Upper lobe of left lung (tissue), 6 donors: ENCODE measurements at places on chromosomes 12 and 14. TPM values are rescaled to one million over a fixed set of nuclear protein-coding genes. Genes with fewer than 3 reads are reported as not detected.
A peak's percentile ranks its signal among the peaks of the same experiment; 100 is the strongest.

DNA sequence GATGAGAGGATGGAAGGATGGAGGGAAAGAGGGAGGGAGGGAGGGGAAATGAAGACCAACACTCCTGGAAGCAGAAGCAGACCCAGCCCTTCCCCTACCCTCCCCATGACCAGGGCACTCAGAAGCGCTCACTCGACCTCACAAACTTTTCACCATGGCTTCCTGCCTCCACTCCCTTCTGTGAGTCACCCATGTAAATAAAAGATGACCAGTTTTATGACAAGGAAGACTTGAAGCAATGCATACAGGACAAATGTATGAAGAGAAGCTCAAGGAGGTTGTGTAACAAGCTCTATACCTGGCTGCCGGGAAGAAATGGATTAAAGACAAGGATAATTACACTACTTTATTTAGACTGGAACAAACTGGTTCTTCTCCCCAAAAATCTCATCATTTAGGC is 63.8 kb downstream of the CDC42BPB start:
- H3K27me3 ChIP-seq = no peaks in the 10 kb centered on the region
- H3K36me3 ChIP-seq = peaks cover 77% of the 10 kb centered on the region
- H3K4me1 ChIP-seq = peaks cover 8% of the 10 kb centered on the region
- DNase-seq = no peak

GRCh38 chr12:56336361-56337167 is 2.1 kb upstream of the IL23A start:
- no peak overlapping the region for H3K27ac ChIP-seq
- H3K36me3 ChIP-seq = peaks cover 3% of the 10 kb centered on the region
- no peaks in the 10 kb centered on the region for H3K27me3 ChIP-seq
- no peak overlapping the region for H3K4me3 ChIP-seq

GRCh38 chr12:3600039-3600720 is 109.2 kb downstream of the PRMT8 start:
- no peaks in the 10 kb centered on the region for H3K27me3 ChIP-seq
- H3K4me1 ChIP-seq = peaks cover 5% of the 10 kb centered on the region
- DNase-seq = no peak
- no peak overlapping the region for H3K4me3 ChIP-seq
- H3K36me3 ChIP-seq = no peaks in the 10 kb centered on the region
- H3K27ac ChIP-seq = no peak overlapping the region

Gene EML5
- total RNA-seq = 2.6 TPM

Gene PAX9
- 12.7 TPM for total RNA-seq

DNA sequence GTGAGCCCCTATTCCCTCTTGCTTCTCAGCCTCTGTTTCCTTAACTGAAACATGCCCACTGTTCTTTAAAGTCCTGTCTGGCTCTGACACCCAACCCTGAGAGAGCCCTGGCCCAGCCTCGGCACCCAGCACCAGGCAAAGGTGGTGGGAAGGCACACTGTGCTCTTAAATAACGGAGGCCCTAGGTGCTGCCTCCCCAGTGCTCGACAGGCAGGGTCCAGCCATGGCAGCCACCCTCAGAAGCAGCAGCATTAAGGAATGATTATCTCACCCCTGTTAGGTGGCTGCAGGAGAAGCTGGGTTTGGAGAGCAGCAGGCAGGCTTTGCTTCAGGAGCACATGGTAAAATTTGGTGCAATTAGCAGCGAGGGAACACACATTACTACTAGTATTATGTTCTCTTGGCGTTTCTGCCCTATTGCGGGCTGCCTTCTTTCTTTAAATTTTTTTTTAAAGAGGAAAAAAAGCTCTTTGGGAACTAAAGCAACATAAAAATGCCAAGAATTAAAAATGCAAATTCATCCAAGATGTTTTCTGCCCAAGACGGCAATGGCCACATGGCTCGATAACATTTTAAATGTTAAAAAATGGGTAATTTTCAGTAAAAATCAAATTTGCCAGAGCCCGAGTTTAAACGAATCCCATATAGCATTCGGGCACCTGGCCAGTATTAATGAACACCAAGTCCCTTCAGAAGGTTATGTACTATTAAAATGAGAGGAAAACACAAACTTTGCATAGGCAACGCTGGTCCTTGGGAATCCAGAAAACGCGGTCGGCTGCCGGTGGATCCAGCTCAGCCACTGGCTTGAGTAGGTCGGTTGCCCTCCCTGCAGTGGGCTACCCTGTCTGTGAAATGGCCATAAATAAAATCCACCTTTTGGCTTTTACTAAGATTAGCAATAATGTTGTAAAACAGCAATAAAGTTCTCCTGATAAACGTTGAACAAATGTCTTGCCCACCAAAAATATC is 152.2 kb downstream of the BCL11B start:
- H3K27me3 ChIP-seq = no peaks in the 10 kb centered on the region
- no peak for DNase-seq
- H3K4me3 ChIP-seq = no peak overlapping the region
- H3K27ac ChIP-seq = no peak overlapping the region
- H3K4me1 ChIP-seq = no peaks in the 10 kb centered on the region

DNA sequence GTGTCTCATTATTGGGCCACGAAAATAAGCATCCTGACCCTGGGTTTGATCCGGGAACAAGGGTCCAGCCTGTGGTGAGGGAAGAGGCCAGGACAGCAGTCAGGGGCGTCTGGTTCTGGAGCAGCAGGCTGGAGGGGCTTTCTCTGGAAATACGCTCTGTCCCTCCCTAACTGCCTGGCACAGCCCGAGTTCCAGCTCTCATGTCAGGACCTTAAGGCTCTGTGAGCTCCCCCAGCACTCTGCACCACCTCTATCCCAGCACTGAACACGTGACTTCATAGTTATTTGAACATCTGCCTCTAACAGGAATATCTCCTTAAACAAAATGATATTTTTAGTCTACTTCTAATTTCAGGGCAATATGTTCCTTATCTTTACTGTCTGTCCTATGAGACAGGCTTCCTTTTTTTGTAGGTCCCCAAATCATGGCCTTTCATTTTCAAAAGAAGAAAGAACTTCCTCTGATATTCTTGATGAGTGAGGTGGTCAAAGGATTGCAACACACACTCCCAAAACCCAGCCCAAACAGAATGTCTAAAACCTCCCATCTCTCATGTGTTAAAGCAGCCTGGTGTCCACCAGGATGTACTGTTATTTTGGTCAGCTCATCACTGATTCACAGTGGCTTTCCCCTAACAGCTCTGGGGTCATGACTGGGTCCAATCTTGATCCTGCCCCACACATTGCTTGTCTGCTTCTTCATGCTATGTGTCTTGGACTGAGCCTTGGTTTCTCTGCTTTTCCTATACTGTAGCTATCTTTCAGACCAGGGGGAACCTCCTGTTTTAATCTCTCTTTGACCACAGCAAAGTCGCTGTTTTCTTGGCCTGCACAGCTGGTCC is 9.7 kb downstream of the AQP6 start:
- no peaks in the 10 kb centered on the region for H3K36me3 ChIP-seq
- H3K27me3 ChIP-seq = no peaks in the 10 kb centered on the region
- H3K4me3 ChIP-seq = no peak overlapping the region

GRCh38 chr12:50763639-50764285 is at the start of gene ATF1:
TSS of gene ATF1 (plus strand) at chr12:50764101. CDS start at chr12:50780146, 16,045 bp downstream.
- H3K4me3 ChIP-seq = peak within 1 kb of the TSS; percentile 99
- H3K27me3 ChIP-seq = no peaks in the 10 kb centered on the region
- H3K27ac ChIP-seq = peak within 1 kb of the TSS; percentile 95
- H3K36me3 ChIP-seq = no peaks in the 10 kb centered on the region
- peaks cover 29% of the 10 kb centered on the region for H3K4me1 ChIP-seq

- DNase-seq = no peak
- H3K4me3 ChIP-seq = no peak overlapping the region
- H3K27ac ChIP-seq = no peak overlapping the region
- no peaks in the 10 kb centered on the region for H3K27me3 ChIP-seq
- H3K36me3 ChIP-seq = no peaks in the 10 kb centered on the region
- peaks cover 7% of the 10 kb centered on the region for H3K4me1 ChIP-seq
Observed at GRCh38 chr12:6288235-6288634, 22.2 kb upstream of the PLEKHG6 start.

GRCh38 chr12:121170151-121170550 is 37.5 kb downstream of the P2RX7 start:
- DNase-seq = no peak
- H3K36me3 ChIP-seq = peaks cover 10% of the 10 kb centered on the region
- H3K27me3 ChIP-seq = no peaks in the 10 kb centered on the region
- no peaks in the 10 kb centered on the region for H3K4me1 ChIP-seq
- H3K27ac ChIP-seq = no peak overlapping the region
- H3K4me3 ChIP-seq = no peak overlapping the region

- H3K36me3 ChIP-seq = no peaks in the 10 kb centered on the region
- H3K27me3 ChIP-seq = no peaks in the 10 kb centered on the region
- no peaks in the 10 kb centered on the region for H3K4me1 ChIP-seq
- H3K27ac ChIP-seq = no peak overlapping the region
- no peak for DNase-seq
- H3K4me3 ChIP-seq = no peak overlapping the region
Observed at GRCh38 chr14:89489761-89490437, 72.9 kb upstream of the FOXN3 start.

Gene SLC5A8
- total RNA-seq = not detected

GRCh38 chr12:6265038-6265405 is 45.5 kb upstream of the PLEKHG6 start:
- H3K4me1 ChIP-seq = peaks cover 4% of the 10 kb centered on the region
- H3K36me3 ChIP-seq = no peaks in the 10 kb centered on the region
- H3K27me3 ChIP-seq = no peaks in the 10 kb centered on the region
- H3K4me3 ChIP-seq = no peak overlapping the region

Gene INHBE
- total RNA-seq = 0.11 TPM

- H3K4me3 ChIP-seq = no peak overlapping the region
- no peaks in the 10 kb centered on the region for H3K27me3 ChIP-seq
- peak overlapping the region; percentile 81 for H3K27ac ChIP-seq
- no peaks in the 10 kb centered on the region for H3K36me3 ChIP-seq
- peaks cover 25% of the 10 kb centered on the region for H3K4me1 ChIP-seq
- DNase-seq = no peak
Observed at GRCh38 chr14:70882776-70883492, 24.3 kb upstream of the PCNX1 start.

Gene RHOJ
- 42.5 TPM for total RNA-seq

- H3K27ac ChIP-seq = no peak overlapping the region
- H3K4me3 ChIP-seq = no peak overlapping the region
- H3K4me1 ChIP-seq = no peaks in the 10 kb centered on the region
- DNase-seq = no peak
- H3K27me3 ChIP-seq = no peaks in the 10 kb centered on the region
Observed at GRCh38 chr12:16218934-16219751, 58.3 kb downstream of the SLC15A5 start.

GRCh38 chr12:19761463-19761862 is 322.2 kb downstream of the AEBP2 start:
- H3K27me3 ChIP-seq = no peaks in the 10 kb centered on the region
- no peaks in the 10 kb centered on the region for H3K4me1 ChIP-seq
- no peaks in the 10 kb centered on the region for H3K36me3 ChIP-seq

DNA sequence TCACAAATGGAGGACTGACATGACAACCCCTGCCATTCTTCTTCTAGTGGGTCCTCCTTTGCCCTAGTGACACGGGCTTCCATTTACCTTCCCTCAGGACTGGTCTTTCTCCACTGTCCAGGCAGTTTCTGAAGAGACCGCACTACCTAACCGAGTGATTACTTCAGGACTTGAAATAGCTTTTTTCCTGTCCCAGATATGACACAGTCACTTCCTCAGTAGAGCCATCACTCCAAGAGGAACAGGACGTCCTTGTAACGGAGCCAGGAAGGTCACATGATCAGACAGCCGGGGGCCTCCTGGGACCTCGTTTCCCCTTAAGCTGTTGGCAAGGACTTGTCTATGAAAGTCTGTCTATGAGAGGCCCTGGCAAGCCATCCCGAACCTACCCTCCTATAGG is 62.3 kb downstream of the FOS start:
- no peak overlapping the region for H3K4me3 ChIP-seq
- no peaks in the 10 kb centered on the region for H3K36me3 ChIP-seq
- H3K4me1 ChIP-seq = peaks cover 43% of the 10 kb centered on the region
- peak overlapping the region; percentile 85 for H3K27ac ChIP-seq

Gene GATC
- 35.6 TPM for total RNA-seq

GRCh38 chr12:63808631-63809030 is 28.9 kb downstream of the RXYLT1 start:
- no peaks in the 10 kb centered on the region for H3K36me3 ChIP-seq
- no peaks in the 10 kb centered on the region for H3K27me3 ChIP-seq
- DNase-seq = no peak
- no peak overlapping the region for H3K4me3 ChIP-seq
- peaks cover 2% of the 10 kb centered on the region for H3K4me1 ChIP-seq

GRCh38 chr12:128682548-128683275 is 141.0 kb downstream of the SLC15A4 start:
- H3K27ac ChIP-seq = no peak overlapping the region
- H3K36me3 ChIP-seq = no peaks in the 10 kb centered on the region
- H3K4me1 ChIP-seq = no peaks in the 10 kb centered on the region
- no peak overlapping the region for H3K4me3 ChIP-seq
